Omental fat pad (tissue), 4 donors: ENCODE measurements at places on chromosomes 12 and 14.

DNA sequence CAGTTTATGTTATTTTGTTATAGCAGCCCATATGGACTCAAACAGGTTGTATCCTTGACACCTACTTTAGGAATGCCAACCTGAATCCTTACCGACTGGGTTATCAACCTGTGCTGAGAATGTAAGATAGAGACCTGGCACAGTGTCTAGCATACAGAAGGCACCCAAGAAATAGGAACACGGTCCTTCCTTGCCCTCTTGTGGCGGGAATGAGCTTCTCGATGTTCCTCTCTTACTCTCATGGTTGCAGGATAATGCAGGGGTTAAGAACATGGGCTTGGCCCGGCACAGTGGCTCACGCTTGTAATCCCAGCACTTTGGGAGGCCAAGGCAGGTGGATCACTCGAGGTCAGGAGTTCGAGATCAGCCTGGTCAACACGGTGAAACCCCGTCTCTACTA lies 6.5 kb downstream of the C12orf43 start:
- DNase-seq: no peak

DNA sequence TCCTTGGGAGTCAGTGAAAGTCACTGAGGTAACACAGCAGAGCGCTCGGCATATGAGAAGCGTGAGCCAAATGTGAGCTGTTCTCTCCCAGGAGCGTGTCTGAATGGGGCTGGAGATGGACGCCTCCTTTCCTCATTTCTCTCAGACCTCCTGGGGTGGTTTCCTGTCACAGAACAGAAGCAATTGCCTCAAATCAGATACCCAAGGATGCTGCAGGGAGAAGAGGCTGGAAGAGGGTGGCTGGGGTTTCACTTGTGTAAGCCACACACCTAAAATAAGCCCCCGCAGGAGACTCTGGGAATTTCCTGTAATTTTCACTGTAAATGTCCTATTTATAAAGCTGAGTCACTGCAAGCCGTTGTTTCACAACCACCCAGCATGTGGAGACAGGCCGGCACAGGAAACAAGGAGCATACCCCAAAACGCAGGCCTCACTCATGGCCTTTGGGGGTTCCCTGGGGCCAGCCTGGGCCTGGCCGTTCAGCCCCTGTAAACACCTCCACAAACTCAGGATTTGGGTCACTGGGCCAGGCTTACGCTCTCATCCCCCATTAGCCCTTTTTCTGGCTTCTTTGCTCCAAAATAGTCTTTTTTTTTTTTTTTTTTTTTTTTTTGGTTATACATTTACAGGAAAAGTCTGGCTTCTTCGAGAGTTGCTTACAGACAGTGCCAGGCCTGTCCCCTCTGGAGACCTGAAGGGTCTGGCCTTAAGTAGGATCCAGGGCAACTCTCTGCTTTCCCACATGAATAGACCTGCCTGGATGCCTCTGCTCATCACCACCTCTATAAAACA lies 55.3 kb downstream of the VCPKMT start:
- peak; percentile 63 for DNase-seq

DNA sequence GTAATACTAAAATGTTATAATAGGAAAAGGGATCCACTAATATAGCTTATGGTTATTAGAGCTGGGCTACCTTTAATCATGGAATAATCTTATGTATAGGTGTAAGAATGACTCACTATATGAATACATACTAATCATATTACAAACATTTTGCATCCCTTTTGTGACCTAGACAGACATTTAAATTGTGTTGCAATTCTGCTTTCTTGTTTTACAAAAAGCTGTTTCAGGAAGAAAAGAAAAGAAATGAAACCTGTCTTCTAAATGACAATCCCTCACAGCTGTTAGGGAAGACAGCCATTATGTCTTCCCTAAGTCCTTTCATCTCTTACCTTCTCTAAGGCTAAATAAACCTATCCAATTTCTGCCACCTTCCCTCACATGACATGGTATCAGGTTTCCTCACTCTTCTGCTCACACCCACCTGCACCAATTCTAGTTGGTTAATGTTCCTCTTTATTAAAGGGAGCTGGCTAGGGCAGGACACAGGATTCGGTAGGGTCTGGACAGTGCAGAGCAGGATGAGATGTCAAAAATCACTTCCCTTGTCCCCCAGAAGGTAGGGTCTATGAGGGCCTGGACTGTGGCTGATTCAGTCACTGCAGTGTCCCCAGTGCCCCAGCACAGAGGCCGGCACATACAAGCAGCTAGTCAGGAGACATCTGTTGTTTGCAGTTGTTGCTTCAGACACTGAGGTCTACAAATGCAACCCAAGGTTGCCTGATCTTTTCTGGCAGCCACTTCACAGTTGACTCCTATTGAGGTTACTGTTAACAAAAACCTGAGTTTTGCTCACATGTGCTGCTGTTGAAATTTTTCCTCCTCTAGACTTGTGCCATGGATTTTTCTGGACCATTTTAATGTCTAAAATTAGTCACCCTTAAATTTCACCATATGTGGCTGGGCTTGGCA lies 3.7 kb downstream of the DHRS7 start:
- no peak for DNase-seq

- DNase-seq: no peak
Observed at GRCh38 chr12:18470251-18470650, 208.9 kb downstream of the PIK3C2G start.

GRCh38 chr12:21551841-21552465 lies 25.9 kb downstream of the SPX start:
- DNase-seq: no peak

GRCh38 chr12:48482930-48483329 lies 632 bp downstream of the C12orf54 start:
- no peak for DNase-seq

DNA sequence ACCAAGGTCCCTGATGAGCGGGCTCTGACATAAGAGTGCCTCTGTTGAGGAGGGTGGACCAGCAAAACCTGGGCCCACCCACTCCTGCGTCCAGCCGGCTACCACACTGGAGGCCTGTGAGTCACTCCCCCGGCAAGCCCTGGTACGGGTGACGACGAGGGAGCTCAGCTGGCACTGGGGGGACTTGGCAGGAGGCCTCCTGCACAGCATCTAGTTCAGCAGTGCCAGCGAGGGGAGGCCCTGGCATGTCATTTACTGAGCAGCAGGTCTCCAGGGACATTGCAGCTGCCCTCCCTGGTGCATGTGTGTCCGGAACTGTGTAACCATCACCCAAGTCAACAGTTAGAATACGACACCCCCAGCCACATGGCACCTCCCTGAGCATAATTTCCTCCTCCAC lies 24.4 kb downstream of the CD9 start:
- DNase-seq: no peak

DNA sequence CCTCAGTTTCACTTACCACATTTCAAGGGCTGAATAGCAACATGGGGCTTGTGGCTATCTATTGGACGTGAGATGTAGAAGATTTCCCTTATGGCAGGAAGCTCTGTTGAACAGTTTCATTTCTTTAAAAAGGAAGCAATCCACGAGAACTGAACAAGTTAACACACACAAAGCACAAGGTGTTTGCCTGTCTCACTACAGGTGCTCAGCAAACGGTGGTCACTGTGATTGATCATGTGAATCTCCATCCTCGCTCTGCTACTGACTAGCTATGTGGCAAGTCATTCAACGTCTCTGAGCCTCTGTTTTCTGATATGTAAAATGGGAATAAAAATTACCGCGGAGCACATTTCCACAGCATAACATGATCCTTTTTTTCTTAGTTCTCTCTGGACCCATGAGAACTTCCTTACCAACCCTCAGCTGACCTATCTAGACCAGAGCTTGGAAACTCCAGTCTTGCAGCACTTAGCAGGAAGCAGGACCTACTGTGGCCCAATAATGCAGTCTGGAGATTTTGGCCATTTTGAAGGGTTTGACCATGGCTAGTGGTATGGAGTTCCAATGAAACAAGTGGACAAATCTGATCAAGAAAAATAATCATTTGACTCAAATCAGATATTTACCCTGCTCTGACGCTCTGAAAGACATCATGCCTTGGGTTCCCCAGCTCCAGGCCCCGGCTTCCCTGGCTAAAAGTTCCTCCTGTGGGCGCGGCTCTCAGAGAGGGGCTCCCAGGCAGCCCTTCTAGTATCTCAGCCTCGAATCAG lies 278.8 kb downstream of the ZFP36L1 start:
- no peak for DNase-seq

DNA sequence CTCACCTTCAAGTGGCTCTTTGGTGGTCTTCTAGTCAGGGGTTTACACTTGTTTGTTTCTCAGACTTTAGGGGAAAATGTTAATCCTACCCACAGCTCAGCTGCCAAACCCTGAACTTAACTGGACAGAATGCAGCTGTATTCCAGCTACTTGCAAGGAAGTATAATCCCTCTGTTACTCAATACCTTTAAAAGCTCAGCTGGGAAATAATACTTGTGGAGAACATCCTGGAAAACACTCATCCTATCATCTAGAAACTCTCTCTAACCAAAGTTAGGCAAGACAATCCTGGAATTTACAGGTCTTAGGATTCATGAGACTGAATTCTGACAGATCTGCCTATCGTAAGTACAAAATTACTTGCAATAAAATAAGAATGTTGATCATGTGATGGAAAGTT lies 404.1 kb downstream of the ADAMTS20 start:
- DNase-seq: no peak

DNA sequence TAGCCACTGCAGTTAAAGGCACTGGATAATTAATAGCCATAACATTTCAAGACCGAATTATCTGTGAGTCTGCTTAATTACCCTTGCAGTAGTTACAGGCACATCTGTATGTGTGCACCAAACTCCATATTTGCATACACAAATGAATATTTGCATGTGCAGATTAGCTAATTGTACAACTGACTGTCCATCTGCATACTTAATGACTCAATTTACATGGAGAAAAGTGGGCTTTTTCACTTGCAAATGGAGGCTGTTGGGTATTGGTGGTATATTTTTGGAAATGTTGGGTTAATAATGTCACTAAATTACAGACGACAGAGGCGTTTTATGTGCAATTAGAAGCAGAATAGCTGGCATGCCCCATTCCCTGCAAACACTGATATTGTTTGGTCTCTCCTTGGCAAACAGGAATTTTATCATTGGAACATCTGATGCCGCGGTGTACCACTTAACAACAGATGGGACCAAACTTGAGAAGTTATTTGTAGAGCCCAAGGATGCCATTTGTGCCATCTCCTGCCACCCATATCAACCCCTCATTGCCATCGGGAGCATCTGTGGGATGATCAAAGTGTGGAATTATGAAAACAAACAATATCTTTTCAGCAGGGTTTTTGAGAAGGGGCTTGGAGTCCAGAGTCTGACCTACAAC lies 39.6 kb downstream of the CFAP251 start:
- no peak for DNase-seq

- no peak for DNase-seq
Observed at GRCh38 chr14:23102801-23103200, 2.0 kb downstream of the CIROP start.

DNA sequence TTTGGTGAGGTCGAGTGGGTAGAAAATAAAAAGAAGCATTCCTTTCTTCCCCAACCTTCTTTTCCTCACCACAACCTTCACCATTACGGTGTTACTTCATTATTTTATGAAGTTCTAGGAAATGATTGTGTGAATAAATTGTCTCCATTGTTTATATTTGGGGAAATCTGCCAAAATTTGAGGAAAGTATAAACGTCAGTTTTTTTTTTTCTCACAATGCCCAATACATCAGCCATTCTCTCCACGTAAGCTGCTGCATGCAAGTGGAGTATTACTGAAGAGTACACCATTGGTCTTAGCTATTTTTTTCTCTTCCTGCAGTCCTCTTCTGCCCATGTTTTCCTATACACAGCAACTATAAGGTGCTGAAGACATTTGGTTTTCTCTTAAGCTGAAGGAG lies 9.1 kb upstream of the POLR3B start:
- DNase-seq: no peak
